Heart right ventricle (tissue), 16 donors: ENCODE measurements at places on chromosomes 16 and 17.

- DNase-seq = no peak
These were observed 24.4 kb downstream of the NAA60 start for GRCh38 chr16:3467921-3468320.

DNA sequence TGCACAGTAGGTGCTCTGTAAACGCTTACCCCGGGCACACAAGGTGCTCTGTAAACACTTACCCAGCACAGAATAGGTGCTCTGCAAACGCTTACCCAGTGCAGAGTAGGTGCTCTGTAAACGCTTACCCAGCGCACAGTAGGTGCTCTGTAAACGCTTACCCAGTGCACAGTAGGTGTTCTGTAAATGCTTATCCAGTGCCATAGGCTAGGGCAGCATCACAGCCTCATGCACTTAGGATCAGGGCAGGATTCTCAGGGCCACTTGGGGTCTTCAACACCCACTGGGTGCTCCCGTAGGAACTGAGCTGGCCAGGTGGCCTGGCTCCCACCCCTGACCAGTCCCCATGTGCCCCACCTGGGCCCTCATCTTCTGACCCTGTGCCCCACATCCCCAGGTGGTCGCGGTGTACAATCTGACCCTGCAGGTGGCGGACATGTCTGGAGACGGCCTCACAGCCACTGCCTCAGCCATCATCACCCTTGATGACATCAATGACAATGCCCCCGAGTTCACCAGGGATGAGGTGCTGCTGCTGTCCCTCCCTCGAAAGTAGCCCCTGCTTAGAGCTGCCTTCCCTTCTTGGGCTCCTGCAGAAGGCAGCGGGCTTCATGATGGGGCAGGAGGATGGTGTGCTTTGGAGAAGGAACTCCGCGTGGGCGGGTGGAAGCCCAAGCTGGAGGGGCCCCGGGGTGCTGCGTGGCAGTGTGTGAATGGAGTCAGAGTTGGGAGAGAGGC is 13.1 kb downstream of the SLC22A31 start:
- DNase-seq = peak; percentile 10

DNA sequence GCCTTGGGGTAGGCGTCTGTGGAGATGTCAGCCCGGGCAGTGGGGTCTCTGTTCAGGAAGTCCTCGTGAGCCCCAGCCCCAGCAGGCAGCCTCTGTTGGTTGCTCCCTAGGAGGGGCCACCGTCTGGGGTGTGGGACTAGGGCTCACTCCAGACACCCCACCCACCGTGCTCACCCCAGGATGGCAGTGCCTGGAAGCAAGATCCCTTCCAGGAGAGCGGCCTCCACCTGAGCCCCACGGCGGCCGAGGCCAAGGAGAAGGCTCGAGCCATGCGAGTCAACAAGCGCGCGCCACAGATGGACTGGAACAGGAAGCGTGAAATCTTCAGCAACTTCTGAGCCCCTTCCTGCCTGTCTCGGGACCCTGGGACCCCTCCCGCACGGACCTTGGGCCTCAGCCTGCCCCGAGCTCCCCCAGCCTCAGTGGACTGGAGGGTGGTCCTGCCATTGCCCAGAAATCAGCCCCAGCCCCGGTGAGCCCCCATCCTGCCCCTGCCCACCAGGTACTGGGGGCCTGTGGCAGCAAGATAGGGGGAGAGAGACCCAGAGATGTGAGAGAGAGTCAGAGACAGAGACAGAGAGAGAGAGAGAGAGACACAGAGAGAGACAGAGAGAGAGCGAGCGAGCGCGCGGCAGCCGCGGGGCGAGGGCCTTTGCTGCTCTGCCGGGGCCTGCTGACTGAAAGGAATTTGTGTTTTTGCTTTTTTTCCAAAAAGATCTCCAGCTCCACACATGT is 9.8 kb downstream of the NTHL1 start:
- DNase-seq = no peak

GRCh38 chr17:8019665-8020650 is 17.5 kb downstream of the GUCY2D start:
- DNase-seq = no peak

GRCh38 chr16:85130705-85131028 is 18.4 kb upstream of the CIBAR2 start:
- DNase-seq = no peak

- no peak for DNase-seq
These were observed 194.1 kb downstream of the CDH13 start for GRCh38 chr16:82820855-82821254.

DNA sequence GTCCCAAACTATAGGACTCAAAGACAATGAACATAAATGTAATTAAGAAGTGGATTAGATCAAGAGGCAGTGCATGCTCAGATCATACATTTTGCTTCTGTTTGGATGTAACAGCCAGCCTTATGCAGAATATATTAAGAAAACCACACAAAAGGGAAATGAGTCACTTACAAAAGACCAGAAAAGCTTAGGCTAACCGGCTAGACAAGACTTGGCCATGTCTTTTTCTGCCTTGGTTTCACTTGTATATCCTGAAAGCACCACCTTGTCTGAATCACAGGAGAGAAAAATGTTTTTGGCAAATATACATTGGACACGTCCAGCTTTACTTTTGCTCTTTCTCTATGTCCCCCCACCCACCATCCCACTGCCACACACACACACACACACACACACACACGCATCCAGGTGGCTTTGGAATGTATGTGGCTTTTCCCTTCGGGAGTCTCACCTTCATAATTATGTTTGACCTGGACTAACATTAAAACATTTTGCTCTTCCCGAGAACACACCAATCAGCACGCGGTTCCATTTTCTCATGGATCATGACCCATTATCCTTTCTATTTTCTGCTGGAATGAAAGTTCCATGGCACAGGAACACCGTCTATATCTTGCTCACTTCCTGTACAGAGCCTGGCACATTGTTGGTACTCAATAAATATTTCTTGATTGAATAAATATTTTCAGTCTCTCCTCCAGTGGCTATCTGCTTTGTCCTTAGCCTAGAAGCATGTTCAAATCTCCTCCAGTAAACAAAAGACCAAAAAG is 64.6 kb downstream of the CDK5R1 start:
- no peak for DNase-seq

DNA sequence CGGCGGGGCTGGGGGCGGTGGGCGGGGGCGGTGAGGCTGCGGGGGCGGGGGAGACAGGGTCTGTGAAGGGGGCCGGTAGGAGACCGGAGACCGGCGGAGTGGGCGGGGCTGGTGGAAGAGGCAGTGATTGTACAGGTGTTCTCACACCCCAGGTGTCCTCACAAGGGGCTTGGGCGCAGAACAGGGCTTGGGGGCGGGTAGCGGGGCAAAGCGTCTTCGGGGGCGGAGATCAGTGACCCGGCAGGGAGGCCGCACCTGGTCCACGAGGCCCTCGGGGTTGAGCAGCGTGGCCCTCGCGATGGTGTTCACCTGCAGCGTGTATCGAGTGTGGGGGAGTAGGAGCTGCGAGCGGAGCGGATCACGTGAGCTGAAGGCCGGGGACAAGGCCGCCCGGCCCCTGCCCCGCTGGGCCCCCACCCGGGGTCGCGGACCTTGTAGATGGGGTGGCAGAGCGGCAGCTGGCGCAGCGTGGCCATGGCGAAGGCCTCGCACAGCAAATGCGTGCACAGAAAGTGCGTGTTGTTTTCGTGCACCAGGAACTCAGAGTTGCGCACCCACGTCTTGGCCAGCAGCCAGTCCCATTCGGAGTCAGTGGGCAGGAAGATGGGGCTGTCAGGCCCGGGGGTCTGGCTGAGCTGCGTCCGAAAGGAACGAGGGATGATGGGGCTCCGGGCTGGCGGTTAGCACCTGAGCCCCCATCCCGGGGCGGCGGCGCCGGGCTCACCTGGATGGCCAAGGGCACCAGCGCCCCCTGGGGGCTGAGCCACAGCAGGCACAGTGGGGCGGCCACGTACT is 8.5 kb downstream of the ALOXE3 start:
- peak; percentile 59 for DNase-seq

- DNase-seq = no peak
These were observed 41.3 kb upstream of the ZC3H18 start for GRCh38 chr16:88528902-88529318.

DNA sequence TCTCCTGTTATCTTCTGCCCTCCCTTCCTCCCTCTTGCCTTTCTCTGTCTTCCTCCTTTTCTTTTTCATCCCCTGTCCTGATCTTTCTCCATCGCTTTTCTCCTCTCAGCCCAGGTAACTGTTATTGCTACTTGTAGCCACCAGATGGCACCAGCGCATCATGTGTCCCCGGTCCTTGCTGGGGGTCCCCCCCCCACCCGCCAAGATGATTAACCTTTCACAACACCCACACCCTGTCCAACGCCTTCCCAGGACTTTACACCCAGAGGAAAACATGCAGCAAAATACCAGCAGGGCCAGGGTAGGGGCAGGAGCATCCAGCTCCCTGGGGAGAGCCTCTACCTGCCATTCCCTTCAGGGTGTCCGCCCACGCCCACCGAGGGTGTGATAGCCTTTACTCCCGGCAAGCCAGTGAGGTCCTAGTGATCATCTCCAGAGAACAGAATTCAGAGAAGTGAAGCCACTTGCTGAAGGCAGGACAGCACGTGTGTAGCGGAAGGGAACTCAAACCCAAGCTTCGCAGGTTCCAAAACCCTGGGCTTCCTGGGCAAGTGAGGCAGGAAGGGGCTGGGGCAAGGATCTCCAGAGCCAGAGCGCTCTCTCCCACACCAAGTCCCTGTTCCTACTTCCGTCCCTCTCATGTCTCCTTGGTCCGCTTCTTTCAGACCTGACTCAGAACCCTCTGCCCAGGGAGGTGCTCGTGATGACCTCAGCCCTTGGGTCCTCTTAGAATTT is 13.4 kb upstream of the TAC4 start:
- peak; percentile 27 for DNase-seq

GRCh38 chr16:86375851-86376250 is 134.5 kb upstream of the FOXF1 start:
- no peak for DNase-seq

- DNase-seq = no peak
These were observed 33.6 kb upstream of the RAB11FIP4 start for GRCh38 chr17:31357839-31358394.

GRCh38 chr16:85954927-85955519 is 56.1 kb downstream of the IRF8 start:
- DNase-seq = no peak

DNA sequence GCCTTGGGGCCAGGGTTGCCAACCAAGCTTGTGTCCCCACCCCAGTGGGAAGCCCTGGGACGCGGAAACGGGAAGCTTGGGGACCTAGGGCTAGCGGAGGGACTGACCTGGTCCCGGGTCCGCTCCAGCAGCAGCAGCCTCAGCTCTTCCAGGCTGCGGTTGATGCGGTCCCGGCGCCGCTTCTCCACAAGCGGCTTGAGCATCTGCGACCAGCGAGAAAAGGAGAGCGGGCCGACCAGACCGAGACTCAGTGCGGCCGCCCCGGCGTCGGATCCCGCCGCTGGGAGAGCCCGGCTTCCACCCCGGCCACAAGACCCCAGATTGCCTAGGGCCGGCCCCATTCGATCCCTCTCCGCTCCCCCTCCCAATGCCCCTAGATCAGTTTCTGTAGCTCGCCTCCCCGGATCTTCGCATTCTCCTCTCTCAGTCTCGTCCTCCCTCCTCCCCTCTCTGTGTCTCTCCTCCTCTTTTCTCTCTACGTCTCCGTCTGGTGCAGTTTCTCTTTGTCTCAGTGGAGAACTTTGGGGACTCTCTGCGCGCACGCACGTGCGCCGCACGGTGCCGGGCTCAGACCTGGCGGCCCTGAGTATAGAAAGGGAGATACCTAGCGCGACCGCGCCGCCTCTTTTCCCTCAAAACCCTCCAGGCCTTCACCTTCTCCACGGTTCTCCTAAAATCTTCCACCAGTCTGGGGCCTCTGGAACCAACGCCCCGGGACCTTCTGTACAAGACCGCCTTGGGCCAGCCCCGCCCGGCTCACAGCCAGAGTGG is 797 bp downstream of the HES7 start:
- peak; percentile 25 for DNase-seq

- DNase-seq = no peak
These were observed 3.3 kb upstream of the NUDT16L1 start for GRCh38 chr16:4689864-4690704.

DNA sequence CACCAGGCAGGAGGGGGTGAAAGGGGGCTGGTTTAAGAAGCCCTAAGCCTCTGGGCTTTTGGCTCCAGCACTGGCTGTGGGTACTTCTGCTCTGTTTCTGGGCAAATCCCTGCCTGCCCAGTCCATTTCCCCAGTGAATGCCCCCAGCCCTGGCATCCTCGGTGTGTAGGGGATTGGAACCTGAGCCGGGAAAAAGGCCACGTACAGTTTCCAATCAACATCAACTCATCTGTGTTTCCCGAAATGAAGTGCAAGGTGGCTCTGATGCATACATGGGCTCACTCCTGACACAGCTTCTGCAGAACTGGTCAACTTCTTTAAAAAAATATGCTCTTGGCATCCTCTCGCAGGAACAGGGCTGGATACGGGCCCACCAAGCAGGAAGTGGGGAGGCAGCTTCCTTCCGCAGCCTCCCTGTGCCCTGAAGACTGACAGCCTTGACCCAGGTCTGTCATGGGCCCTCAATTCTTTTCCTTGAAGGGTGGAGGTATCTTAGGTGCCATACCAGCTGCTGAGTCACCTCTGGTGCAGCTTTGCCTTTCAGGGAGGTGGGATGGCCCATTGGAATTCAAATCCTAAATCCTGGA is 73.3 kb downstream of the N4BP1 start:
- no peak for DNase-seq

DNA sequence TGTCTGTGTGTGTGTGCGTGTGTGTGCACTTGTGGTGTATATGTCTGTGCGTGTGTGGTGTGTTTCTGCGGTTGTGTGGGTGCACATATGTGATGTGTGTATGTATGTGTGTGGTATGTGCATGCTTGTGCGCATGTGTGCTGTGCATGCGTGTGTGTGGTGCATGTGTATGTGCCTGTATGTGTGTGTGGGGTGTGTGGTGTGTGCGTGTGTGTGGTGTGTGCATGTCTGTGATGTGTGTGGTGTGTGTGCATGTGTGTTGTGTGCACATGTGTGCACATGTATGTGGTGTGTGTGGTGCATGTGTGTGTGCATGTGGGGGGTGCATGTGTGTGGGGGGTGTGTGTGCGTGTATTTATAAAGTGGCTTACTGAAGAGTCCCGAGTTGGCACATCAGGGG is 23.0 kb upstream of the DNAI2 start:
- no peak for DNase-seq

DNA sequence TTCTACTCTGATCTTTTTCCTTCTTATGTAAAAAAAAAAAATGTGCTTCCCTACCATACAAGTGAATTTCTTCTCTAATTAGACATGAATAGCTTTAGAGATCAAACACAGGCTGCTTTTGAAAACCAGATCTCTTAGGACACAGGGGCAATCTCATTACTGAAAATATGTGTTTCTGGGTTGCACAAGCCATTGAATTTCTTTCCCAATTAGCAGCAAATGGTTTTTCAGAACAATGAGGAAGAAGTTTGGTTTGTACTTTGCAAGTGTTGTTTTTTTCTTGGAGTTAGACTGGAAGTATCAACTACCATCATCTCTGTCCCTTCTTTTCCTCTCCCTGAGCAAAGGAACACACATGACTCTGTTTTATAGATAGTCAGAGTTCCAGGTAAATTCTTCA is 5.6 kb upstream of the ANKS4B start:
- no peak for DNase-seq

- DNase-seq = no peak
These were observed 160.5 kb upstream of the TNRC6C start for GRCh38 chr17:77798031-77798430.

DNA sequence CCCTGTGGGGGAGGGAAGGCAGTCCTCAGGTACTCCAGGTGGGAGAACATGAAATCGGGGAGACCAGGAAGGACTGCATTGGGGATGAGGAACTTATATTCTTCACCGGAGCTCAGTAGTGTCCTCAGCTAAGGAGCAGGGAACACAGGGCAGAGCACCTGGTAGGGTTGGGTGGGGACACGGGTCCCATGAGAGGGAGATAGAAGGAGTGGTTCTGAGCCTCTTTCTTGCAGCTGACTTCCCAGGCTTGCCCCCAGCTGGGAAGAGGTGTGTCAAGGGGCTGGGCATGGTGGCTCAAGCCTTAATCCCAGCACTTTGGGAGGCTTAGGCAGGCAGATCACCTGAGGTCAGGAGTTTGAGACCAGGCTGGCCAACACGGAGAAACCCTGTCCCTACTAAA is 2.1 kb downstream of the FHOD1 start:
- DNase-seq = no peak
